ENCODE measurements at places on chromosomes 1 and 21. TPM values are rescaled to one million over a fixed set of nuclear protein-coding genes. Genes with fewer than 3 reads are reported as not detected.

DNA sequence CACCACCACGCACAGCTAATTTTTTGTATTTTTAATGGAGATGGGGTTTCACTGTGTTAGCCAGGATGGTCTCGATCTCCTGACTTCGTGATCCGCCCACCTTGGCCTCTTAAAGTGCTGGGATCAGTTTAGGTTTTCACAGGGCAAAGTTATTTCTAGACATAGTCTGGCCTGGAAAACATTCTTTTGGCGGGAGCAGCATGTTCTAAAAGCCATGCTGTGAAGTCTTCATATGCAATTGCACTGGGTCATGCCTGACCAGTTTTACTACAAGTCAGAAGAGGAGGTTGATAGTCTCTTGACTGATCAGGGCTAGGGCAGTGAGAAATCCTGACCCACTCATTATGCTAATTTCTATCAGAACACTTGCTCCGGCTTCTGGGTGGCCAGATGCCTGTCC is 131.6 kb upstream of the POU3F1 start:
- DNase-seq: no peak

- no peak for DNase-seq
These were observed 161.3 kb upstream of the PTGFR start for GRCh38 chr1:78329475-78329874.

DNA sequence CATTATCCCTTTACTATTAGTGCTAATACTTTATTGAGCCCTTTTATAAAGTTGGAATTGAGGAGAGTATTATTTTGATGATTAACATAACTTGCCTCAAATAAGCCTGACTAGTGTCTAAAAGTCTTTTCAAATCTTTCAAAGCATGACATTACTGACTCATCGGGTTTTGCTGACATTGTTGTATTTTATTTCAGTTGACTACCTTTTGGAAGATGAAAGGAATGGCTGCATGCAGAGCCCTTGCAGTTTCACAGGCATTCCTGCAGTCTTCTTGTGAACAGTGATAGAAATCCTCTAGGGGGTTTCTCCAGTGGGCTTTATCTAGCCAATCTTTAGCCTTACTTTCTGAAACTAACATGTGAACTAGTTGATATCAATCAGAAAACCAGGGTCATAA is 43.0 kb upstream of the TMEM61 start:
- DNase-seq: no peak

DNA sequence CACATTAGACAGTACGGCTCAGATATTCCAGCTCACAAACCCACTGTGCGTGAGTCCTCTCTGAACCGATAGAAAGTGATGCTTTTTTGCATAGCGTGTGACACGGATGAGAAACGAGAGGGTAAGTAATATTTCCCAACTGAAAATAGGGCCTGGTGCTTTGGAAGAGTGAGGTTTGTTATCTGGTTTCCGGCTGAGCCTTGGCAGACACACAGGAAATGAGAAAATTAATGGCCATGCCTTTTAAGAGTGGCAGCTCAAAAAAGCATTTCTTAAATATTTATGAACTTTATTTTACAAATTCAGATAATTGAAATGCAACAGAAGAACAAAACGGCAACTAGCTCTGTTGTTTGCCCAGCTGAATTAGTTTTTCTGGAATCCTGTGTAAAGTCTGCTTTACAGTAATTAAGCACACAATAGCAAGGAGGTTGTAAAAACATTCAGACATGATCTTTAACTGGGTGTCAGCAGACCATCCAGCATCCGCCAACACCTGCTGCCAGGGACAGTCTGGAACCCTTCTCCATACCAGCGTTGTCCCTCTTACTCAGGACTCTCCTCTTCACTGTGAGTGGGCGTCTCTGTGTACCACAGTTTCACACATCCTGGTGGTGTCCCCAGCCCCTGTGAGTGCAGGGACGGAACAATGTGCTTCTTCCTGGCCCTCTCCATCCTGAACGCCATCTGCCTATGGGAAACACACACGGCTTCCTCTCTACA is 155.4 kb downstream of the PGBD5 start:
- peak; percentile 71 for DNase-seq

DNA sequence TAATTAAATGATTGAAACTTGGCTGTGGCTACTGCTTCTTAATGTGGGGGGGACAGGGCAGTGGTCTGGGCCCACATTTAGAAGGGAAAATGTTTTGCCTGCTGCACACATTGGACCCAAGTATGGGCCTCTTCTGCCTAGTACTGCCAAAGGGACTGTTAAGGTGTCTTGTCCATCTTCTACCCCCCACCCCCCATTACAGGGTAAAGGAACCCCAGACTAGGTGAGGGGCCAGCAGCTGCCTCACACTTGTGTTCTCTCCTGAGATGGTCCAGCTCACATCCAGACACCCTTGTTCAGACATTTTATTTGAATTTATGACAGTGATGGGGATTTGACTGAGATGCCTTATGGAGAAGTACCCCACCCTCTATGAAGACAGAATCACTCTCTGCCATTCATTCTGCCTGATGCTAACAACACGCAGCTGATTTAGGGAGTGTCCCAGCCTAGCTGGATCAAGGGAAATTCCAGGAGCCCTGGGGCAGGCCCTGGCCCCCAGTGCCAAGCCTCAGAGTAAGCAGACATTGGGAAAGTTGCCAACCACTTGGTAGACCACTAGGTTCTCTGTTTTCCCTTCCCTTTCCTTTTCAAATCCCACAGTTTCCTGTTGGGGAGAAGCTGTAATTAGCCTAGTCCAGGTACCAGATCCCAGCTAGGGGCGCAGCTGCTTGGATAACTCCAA is 42.1 kb downstream of the YARS1 start:
- no peak for DNase-seq

GRCh38 chr1:99279525-99279924 is 15.2 kb downstream of the PLPPR4 start:
- DNase-seq: no peak

DNA sequence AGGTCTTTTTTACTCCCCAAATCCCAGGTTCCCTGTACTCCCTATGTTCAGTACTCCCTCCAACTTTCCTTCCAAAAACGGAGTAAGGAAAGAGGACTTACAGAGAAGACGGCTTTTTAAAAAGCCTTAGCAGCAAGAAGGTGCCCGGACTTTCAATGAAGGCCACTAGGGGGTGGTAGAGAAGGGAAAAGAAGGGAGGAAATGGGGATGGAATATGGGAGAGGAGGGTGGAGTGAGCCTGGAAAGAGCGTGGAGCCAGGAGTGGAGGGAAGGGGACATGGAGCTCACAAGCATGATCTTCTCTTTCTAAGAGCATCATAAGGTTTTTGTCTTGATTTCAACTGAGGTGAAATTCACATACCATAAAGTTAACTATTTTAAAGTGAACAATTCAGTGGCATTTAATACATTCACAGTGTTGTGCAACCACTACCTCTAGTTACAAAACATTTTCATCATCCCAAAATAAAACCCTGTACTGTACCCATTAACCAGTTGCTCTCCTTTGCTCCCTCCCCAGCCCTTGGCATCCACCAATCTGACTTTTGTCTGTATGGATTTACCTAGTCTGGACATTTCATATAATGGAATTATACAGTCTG is 129.9 kb downstream of the ZNF281 start:
- peak; percentile 79 for DNase-seq

DNA sequence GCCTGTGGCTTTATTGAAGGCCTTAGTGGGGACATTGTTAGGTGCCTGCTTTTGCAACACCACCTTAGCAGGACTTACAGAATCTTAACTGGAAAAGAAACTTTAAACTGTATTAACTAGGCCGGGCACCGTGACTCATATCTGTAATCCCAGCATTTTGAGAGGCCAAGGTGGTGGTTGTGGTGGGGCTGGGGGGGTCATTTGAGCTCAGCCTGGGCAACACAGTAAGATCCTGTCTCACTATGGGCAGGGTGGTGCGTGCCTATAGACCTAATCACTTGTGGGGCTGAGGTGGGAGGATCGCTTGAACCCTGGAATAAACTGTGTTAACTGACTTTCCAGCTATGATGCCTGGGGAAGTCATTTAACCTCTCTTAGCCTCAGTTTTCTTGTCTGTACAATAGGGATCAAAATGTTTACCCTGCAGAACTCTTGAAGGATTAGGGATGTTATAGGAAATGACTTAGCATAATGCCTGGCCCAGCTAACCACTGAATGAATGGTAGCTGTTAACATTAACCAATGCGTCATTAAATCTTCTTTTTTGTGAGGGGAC is 39.5 kb downstream of the IER5 start:
- DNase-seq: no peak

DNA sequence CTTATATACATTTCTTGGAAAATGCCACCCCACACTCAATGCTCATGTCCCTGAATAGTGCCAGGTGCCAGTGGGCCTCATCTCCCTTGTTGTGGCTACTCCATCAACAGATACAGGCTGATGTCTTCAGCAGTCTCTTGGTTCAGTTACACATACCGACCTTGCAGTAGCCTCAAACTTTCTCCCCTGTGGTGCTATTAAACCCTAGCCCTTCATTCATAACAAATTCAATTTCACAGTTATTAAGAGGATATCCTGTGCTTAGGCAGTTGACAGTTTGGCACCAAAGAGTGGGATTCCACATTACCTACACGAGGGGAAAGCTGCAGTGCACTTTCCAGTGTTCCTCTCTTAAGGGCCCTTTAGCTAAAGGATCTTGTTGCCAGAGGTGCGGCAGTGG is 35.9 kb upstream of the CAMK1G start:
- no peak for DNase-seq

- no peak for DNase-seq
These were observed 173.3 kb downstream of the COL24A1 start for GRCh38 chr1:85983316-85983715.

DNA sequence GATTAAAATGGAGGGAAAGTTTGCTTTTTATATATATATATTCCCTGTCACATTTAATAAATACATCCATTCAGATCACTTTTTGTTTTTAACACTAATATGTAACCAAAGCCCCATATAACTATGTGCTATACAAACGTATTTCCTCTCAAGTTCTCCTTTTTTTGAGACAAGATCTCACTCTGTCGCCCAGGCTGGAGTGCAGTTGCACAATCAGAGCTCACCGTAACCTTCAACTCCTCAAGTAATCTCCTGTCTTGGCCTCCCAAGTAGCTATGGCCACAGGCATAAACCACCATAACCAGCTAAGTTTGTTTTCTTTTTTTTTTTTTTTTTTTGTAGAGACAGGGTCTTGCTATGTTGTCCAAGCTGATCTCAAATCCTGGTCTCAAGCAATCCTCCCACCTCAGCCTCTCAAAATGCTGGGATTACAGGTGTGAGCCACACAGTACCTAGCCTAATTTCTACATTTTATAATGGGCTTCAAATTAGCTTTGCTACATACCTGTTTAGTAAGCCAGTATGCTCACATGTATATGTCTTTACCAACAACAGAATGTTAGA is 120.0 kb downstream of the TGFBR3 start:
- no peak for DNase-seq

DNA sequence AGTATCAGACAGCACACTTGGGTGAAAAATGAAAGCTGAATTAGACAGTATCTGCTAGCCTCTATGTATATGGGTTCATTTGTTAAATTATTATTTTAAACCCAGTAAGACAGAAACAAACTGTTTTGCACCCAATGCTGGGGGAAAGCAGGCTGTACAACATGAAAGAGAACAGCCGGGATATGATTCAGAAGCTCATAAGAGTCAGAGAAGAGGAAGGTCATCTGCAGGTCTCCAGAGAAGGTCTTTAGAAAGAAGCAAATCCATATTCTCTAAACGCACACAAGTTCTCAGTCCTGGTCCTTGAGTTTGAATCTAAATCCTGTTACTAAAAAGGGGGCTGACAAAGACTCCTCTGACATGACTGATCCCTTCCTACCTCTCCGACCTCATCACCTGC is 155.1 kb downstream of the SIPA1L2 start:
- no peak for DNase-seq

EPHA8 gene
- total RNA-seq: not detected

EDARADD gene
- total RNA-seq: 32.0 TPM

TTLL7 gene
- 0.58 TPM for total RNA-seq

SORT1 gene
- total RNA-seq: 1.4 TPM
